ENCODE measurements at places on chromosomes 11 and 22.

GRCh38 chr11:45537614-45538013, 127.8 kb downstream of the CHST1 start:
- no peak for DNase-seq

- no peak for DNase-seq
These were observed 451.3 kb downstream of the TBC1D22A start for GRCh38 chr22:47213571-47214230.

DNA sequence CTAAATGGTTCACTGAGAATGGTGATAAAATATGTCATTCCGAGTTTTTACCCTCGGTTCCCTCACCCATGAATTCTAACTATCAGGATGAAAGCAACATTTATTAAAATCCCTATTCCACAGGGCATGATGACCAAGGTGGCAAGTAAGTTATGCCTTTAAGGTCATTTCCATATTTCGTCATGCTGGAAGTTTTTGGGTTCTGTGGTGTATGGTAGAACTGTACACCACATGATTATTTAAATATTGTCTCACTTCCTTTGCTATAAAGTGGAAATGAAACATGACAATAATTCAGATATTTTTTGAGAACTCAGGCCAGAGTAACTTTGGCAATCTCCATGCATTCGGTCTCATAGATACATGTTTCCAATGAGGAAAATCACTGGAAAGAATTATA, 68.5 kb upstream of the CARD18 start:
- no peak for DNase-seq

DNA sequence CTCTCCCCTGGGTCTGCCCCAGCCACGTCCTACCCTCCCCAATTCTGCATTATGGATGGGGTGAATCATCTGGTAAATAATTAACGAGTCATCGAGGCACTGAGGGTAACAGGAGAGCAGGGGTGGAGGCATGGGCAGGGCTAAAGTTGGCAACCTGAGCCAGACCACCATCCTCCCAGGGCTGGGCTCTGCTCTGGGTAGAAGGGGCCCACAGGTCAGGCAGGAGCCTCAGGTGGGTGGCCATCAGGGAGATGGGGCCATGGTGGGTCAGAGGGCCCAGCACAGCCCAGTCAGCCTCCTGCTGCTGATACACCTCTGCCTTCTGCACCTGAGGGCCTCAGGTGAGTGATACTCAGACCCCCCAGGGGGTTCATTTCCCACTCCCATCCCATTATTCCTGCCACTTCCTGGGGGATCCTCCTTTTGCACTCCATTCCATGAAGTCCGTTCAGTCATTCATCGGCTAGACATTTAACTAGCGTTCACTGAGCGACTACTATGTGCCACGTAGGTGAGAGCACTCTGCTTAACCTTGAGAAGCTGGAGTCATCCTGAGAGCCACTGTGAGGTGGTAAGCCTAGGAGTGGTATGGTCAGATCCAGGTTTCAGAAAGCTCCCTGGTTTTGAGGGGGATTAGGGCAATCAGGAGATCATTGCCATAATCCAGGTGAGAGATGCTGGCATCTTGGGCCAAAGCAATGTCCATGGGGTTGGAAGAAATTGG, at the start of gene VSIG10L2:
Gene VSIG10L2 (plus strand): TSS at position 248 of the 724 bp plus-strand sequence. CDS start 12 bp downstream, at position 260.
- no peak for DNase-seq

- DNase-seq, result no peak
These were observed 35.5 kb downstream of the SYT7 start for GRCh38 chr11:61545341-61545740.

DNA sequence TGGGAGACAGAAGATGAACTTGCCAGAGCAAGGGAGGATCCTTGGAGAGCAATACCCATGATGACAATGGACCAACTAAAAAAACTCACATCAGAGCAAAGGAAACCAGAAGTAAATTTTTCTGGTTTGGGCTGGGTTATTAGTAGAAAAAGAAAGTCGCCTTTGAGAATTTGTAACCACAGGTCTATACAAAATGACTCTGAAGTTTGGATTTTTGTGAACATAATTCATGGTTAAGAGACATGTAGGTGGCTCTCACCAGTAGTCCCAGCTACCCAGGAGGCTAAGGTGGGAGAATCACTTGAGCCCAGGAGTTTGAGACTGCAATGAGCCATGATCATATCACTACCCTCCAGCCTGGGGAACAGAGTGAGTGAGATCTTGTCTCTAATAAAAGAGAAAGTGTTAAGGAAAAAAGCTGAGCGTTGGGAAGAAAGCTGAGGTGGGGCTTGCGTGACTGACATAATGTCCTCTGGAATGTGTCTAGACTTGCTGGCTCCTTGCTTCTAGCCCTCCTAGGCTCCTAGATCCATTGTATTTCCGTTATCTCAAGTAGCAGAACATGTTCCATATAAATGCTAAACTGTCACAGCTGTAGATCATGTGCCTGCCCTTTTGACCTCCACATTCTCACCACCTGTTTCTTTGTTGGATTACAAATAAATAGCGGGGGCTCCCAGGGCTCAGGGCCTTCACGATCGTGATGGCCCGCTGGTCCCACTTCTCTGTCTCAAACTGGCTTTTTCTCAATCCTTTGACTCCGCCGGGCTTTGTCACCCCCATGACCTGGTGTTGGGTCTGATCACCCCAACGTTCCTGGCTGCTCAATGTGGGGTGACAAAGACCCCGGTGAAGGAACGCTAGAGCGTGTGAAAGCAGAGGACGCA, 56.2 kb upstream of the SC5D start:
- no peak for DNase-seq

DNA sequence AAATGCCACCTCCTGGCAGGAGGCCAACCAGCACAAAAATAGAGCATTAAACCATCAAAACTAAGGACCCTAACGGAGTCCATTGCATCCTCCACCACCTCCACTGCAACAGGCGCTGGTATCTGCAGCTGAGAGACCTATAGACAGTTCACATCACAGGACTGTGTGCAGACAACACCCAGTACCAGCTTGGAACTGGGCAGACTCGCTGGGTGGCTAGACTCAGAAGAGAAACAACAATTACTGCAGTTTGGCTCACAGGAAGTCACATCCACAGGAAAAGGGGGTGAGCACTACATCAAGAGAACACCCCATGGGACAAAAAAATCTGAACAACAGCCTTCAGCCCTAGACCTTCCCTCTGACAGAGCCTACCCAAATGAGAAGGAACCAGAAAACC, 11.6 kb upstream of the TMEM45B start:
- no peak for DNase-seq

DNA sequence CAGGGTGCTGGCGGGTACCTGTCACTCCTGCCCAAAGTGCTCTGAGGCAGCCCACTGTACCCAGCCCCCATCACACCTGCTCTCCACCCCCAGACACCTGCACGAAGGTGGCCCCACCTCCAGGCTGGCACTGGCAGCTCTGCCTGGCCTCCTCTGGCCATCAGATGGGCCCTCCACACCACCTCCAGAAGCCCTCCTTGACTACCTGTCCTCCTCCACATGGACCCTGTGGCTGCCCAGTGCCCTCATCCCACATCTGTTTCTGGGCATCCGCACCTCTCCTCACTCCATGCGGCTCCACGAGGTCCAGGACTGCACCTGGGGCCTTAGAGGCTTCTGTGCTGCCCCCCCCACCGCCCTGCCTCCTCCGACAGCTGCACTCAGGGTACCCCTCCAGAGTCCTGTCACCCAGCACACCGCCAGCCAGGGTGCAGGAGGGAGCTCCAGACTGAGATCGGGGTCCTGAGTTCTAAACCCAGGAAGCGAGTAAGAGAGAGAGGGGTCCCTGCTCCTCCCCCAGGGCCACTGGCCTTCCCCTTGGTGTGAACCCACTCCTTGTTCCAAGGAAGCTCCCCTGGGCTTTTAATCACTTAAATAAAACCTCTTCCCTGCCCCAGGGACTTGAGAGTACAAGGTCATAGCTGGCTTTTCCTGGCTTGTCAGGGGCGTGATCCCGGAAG, 1.7 kb downstream of the CTSD start:
- DNase-seq, result no peak

- peak; percentile 87 for DNase-seq
These were observed 1.2 kb downstream of the CSRP3 start for GRCh38 chr11:19200410-19201201.

- DNase-seq, result no peak
These were observed 83.2 kb upstream of the TNRC6B start for GRCh38 chr22:40094485-40094884.

DNA sequence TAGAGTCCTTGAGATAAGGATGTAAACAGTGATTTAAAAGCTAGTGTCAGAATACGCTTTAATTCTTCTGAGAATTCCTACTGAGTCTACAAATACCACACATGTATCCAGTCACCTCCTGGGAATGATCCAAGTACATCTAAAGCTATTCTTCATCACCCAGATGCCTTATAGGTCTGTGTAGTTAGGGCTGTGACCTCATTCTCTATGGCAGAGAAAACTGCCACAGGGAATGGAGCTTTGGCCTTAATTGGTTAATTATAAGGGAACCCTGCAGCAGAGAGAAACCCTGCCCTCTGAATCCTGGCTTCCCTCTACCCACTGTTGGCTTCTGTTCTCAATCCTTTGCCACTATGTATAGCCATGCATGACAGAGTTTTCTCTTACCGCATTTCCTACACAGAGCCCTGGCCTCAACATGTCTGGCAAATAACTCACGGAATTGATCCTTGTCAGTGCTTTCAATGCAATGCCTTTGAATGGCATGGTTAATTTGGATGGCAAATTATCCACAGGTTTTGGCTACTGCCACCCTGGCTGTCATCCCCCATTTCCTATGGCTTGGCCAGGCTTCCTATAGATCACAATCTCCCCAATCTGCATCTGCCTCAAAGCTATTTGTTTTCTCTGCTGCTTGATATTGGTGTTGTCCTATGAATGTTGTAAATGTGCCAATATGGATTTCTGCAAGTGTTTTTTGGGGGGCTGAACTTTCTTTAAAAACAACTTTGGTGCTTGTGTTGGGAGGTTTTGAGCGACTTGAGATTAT, 2.9 kb downstream of the DIXDC1 start:
- no peak for DNase-seq

GRCh38 chr11:117817368-117818040, 7.0 kb downstream of the FXYD2 start:
- peak; percentile 95 for DNase-seq

GRCh38 chr22:29617922-29618629, 14.6 kb downstream of the NF2 start:
- DNase-seq, result peak; percentile 85

- no peak for DNase-seq
These were observed 540 bp downstream of the ADM start for GRCh38 chr11:10305262-10305963.

GRCh38 chr11:70872299-70872698, 380.1 kb downstream of the SHANK2 start:
- no peak for DNase-seq

DNA sequence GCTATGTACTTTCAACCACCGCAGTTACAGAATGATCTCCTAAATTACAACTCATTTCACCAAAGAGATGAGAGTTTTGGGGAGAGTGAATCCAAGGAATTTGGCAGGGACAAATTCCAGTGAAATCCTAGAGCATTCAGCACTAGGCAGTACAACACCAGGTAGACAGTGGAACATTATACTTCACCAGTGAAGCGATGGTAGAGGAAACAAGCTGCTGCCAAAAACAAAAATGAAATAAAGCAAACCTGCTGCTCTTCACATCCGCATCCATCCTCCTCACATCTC, 16.9 kb downstream of the SMCO4 start:
- DNase-seq, result no peak

All from DMS79 (cell line).